Mesendoderm (in vitro differentiated cells): ENCODE measurements at places on chromosomes 7 and 10.

GRCh38 chr10:132460071-132460470, 63.1 kb downstream of the PWWP2B start:
- no peak for DNase-seq

GRCh38 chr10:105473170-105473569, 832.1 kb downstream of the SORCS3 start:
- DNase-seq, result no peak

- no peak for DNase-seq
Observed at GRCh38 chr7:41255716-41256115, 447.2 kb downstream of the INHBA start.

- DNase-seq, result peak; percentile 79
Observed at GRCh38 chr10:50310560-50311174, 59.4 kb upstream of the ASAH2 start.

- DNase-seq, result no peak
Observed at GRCh38 chr7:55343860-55344606, 21.1 kb upstream of the LANCL2 start.

- no peak for DNase-seq
Observed at GRCh38 chr7:150631084-150631826, 930 bp downstream of the GIMAP6 start.

DNA sequence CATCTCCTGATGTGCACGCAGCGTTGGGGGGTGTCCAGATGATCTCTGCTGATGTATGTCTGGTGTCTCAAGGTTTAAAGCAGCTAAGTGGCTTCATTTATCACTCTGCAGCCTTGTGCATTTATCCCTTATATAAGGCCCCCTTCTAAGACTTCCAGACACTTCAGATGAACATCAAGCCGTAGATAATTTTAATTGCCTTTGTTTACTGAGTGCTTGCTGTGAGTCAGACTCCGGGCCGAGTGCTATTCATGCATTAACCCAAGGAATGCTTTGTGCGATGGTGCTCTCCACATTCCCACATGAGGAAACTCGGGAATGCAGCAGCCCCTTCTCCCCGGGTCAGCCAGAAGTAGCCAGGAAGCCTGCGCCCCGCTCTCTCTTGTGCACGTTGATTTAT, 328.6 kb upstream of the COBL start:
- DNase-seq, result peak; percentile 30

- no peak for DNase-seq
Observed at GRCh38 chr10:116756277-116756676, 13.9 kb upstream of the HSPA12A start.

- peak; percentile 51 for DNase-seq
Observed at GRCh38 chr7:108459922-108460551, 3.8 kb upstream of the NRCAM start.

DNA sequence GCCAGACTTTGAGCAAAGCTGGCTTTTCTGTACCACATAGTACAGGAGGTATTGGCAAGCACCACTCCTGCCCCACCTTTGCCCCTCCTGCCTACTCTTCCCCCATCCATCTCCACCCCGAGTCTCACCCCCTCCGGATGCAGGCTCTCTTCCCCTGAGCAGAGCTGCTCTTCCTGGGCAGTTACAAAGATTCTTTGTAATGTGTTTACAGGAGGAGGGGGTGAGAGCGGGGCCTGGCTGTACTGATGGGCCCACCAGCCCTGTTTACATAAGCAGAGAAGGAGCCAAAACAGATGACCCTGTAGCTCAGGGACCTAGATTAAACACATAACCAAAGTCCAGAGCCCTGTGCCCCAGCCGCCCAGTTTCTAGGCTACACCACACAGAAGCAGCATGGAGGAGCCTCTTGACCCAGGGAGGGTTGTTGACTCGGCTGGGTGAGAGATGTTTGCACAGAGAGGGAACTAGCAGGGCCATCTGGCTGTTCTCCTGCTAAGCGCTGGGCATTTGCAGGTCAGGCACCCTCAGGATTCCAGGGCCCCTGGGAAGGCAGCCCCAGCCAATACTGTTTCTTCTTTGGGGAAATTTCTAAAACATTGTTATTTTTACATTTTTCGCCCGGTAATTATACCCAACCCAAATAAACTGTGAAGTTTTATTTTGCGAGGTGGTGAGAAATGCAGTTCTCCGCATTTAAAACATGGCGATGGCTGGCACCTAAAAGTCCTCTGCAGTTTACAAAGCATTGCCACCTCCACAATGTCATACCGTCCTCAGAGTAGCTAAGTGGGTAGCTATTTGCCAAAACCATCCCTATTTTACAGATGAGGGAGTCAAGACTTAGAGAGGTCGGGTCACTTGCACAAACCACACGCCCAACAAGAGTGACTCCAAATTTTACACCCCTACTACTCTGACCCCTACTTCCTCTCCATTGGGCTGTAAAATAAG, 11.4 kb upstream of the ZKSCAN1 start:
- no peak for DNase-seq

- DNase-seq, result no peak
Observed at GRCh38 chr10:131947631-131948347, 33.9 kb downstream of the BNIP3 start.

GRCh38 chr10:11499425-11500071, 111.9 kb downstream of the USP6NL start:
- DNase-seq, result peak; percentile 30

- DNase-seq, result no peak
Observed at GRCh38 chr10:14468023-14468441, 137.3 kb upstream of the FRMD4A start.

GRCh38 chr10:88154596-88155250, 291.3 kb downstream of the PTEN start:
- no peak for DNase-seq

- no peak for DNase-seq
Observed at GRCh38 chr7:85392326-85392725, 205.5 kb upstream of the SEMA3D start.

DNA sequence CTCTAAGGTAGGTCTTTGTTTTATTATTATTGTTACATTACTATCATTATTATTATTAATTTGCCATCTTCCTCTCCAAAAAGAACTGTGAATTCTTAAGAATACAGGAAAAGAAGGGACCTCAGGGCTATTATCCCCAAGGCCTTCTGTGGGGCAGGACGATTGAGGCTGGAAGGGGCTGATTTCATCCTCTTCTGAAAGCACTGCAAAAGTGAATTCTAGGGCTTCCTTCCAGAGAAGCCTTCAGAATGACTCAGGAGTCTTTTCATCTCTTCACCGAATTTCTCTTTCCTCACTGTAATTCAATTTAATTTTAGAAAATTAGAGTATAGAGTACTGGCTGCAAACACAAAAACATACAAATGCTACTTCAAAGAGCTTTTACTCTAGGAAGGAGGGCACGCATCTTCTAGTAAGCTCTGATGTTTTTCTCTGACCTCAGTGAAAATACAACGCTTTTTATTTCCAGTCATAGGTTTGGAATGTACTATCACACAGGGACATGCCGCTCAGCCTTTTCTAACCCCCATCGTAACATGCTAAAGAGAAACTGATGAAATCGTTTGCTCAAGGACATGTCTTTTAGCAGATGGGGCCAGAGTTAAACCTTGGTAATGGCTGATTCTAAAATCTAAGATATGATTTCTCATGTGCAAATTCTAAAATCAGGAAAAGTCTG, 280.2 kb upstream of the PITRM1 start:
- peak; percentile 86 for DNase-seq

- DNase-seq, result peak; percentile 16
Observed at GRCh38 chr10:112588225-112588990, 141.4 kb downstream of the VTI1A start.

- no peak for DNase-seq
Observed at GRCh38 chr7:148925836-148926235, 41.7 kb upstream of the EZH2 start.

DNA sequence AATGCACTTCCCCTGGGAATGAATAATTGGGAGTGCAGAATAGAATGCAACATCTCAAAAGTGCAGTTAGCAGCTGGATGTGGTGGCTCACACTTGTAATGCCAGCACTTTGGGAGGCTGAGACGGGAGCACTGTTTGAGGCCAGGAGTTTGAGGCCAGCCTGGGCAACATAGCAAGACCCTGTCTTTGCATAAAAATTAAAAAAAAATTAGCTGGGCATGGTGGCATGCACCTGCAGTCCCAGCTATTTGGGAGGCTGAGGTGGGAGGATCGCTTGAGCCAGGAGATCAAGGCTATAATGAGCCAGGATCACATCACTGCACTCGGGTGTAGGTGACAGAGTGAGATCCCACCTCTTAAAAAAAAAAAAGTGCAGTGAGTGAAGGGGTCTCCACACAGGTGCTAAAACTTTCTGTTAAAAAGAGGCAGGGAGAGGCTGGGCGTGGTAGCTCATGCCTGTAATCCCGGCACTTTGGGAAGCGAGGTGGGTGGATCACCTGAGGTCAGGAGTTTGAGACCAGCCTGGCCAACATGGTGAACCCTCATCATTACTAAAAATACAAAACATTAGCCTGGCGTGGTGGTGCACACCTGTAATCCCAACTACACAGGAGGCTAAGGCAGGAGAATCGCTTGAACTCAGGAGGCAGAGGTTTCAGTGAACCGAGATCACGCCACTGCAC, 13.5 kb upstream of the ZMIZ1 start:
- no peak for DNase-seq
